Fibroblast of skin of abdomen (primary cell): ENCODE measurements at places on chromosomes 6 and 20.

DNA sequence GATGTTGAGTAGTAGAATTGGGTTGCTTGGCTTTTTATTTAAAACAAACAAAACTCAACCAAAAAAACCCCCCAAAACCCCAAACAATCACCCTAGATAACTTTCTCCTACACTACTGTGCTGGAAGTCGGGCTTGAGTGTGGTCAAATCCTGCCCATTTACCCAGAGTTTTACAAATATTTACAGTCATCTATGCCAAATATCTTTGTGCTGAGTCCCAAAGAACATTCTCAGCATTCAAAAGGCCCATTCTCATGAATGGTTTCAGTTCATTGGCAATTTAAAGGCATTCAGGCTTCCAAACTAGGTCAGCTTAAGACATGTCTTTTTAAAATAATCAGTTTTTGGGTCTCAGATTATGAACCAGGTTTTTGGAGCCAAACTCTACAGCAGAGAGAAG, 1.8 kb downstream of the RNF144B start:
- DNase-seq: peak; percentile 71

DNA sequence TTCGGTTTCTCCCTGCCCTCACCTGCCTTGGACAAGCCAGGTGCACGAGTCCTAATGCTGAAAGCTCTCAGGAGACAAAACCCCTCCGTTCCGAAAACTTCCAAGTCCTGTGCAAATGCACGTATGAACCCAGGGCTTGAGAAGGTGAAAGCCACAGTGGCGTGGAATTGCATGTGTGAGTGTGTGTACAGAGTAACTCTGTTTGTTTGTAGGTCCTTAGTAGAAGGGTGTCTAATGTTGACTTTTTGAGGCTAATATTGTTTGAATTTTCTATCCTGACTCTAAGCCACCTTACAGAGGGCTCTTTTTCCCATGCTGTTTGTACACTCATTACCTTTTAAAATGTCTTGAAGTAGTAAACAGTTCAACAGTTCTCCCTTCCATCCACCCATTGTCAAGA, 129.1 kb downstream of the FOXA2 start:
- no peak for DNase-seq

DNA sequence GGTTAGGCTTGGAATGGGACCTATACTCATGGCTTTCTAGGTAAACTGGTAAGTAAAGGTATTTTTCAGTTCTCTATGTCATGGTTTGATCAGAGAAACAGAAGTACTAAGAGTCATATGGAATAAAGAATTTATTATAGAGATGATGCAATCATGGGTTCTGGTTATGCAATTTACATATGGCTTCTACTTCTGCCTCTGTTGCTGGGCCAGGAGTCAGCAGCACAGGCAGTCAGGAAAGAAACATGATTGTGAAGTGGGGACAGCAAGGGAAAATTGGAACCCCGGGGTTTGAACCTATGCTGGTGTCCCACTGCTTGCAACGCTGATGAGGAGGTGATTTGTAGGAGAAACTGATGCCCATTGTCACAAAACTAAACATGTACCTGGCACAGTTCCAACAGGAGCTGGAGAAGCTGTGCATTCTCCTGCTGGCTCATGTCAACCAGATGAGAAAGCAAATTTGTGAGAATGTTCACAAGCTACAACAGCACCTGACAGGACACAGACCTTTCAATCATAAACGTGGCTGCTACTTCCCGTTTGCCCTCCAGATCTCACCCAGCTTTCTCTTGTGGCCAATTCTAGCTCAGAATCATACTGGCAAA, 887.1 kb downstream of the TFAP2A start:
- DNase-seq: no peak

GRCh38 chr20:3093861-3094361, 9.4 kb upstream of the AVP start:
- DNase-seq: no peak

DNA sequence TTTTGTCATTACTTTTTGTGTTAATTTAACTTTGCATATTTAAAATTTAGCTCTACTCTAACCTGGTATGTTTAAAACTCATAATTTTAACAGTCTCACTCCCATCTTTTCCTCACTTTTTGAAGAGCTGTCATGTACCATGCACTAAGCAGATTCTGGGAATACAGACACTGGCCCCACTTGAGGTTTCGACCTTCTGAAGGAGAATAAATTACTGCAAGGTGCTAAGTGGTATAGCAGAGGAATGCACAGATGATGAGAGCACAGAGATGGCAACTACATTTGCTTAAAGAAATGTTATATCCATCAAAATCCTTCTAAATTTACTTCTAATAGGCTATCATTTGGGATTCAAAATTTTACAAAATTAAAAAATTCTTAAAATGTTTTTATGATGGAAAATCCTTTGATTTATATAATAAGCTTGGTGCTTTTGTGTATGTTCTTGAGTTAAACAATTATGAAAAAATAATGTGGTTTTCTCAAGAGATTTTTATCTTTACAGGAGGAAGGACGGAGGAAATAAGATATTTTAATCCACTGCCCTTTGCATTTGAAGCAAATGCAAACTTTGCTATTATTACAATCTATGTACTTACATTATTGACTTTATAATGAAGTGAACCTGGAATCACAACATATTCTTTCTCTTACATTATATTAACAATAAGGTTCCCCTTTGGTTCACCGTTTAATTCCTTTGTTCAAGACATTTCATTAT, 79.3 kb downstream of the AHI1 start:
- no peak for DNase-seq

DNA sequence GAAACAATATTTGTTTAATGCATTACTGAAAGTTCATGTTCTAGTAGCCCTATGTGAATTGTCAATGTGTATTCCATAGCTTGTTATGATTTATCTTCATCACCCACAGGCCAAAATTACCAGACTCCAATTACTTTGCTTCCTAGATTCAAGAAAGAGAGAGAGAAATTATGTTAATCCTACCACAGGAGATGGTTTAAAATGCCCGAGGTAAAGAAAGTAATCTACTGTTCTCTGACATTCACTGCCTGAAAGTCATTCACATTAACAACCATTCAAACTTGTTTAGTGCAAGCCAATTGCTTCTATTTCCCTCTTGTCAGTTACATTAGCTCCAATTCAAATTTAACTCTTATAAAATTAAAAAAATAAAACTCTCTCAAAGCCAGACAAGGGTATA, 260.4 kb upstream of the THEMIS start:
- no peak for DNase-seq

- DNase-seq: no peak
Observed at GRCh38 chr20:17637985-17638640, 43.9 kb downstream of the RRBP1 start.

DNA sequence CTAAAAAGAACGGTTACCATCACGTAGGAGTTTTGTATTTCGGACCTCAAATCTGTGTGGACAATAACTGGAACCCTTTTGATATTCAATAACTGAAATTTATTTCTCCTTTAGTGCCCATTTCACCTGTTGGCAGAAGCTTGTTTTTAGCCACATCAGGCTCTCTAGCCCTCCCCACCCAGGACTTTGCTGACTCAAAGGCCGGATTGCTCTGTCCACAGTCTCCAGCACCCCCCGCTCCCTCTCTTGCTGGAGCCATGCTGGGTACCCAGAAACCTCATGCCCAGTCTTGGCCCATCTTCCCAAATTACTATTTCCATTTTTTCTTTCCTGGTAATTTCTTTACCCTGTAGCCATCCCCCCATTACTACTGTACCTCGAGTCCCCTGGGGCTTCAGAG, 55.8 kb upstream of the DUSP22 start:
- no peak for DNase-seq

- DNase-seq: no peak
Observed at GRCh38 chr6:13846841-13847240, 32.5 kb upstream of the MCUR1 start.

GRCh38 chr20:51255417-51255816, 232.5 kb upstream of the KCNG1 start:
- no peak for DNase-seq

GRCh38 chr6:53358440-53359094, 9.8 kb upstream of the ELOVL5 start:
- no peak for DNase-seq

GRCh38 chr20:58976061-58976730, 4.9 kb upstream of the NELFCD start:
- DNase-seq: no peak

DNA sequence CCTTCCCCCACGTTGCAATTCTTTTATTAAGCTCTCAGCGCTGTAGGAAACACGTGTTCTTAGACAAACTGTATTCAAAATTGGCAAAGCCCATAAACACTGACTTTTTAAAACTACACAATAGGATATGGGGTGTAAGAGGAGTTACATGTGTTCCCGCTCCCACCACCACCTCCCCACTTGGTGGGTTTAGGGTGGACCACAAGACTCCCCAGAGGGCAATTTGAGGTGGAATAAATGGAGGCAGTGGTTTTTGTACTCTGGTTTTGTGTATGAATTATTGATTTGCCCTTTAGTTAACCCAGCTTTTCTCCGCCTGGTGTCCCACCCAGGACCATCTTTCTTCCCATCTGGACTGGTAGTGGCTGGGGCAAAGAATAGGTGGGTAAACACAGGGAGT, 3.7 kb downstream of the UQCC2 start:
- DNase-seq: peak; percentile 12

DNA sequence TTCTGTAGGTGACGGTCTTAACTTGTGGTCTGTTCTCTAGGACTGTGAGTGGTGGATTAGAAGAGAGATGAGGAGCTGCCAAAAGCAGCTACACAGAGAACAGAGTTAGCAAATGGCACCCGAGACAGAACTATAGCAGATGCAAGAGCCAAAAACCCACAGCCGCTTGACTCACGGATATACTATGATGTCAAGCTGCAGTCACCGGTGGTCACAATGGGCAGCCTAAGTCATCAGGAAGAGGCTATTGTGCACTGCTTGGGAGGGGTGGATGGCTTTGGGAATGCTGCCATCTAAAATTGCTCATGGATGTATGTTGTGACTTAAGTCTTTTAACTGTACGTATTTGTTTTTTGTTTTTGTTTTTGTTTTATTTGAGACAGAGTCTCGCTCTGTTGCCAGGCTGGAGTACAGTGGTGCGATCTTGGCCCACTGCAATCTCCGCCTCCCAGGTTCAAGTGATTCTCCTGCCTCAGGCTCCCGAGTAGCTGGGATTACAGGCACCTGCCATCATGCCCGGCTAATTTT, at the start of gene GTSF1L:
Gene GTSF1L (minus strand): TSS at position 192 of the 528 bp plus-strand sequence. CDS start 308 bp downstream, outside the sequence.
- peak; percentile 67 for DNase-seq

DNA sequence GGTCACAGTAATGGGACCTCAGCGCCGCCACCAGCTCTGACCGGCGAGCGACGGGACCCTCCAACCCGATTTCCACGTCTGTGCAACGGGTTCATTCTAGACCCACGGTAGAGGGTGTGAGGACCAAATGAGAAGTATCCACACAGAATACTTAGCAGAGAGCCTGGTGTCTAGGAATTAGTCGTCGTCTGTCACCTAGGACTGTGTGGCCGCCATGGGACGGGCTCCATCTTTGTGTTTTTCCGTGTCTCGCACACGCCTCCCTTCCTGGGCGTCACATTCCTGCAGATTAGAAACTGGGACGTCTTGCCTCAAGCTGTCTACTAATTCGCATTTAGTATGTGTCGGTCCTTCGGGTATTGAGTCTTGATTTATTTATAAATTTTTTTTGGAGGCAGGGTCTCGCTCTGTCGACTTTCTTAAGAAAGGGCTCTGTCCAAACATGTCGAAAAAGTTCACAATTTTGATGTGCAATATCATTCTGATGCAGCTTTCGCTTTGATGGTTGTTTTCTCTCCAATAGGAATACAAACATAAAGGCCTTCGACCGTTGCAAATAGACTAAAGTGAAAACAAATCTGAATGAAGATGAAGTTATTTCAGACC, 563 bp downstream of the MGME1 start:
- peak; percentile 34 for DNase-seq

GRCh38 chr6:122962000-122962624, 33.9 kb upstream of the CLVS2 start:
- no peak for DNase-seq

DNA sequence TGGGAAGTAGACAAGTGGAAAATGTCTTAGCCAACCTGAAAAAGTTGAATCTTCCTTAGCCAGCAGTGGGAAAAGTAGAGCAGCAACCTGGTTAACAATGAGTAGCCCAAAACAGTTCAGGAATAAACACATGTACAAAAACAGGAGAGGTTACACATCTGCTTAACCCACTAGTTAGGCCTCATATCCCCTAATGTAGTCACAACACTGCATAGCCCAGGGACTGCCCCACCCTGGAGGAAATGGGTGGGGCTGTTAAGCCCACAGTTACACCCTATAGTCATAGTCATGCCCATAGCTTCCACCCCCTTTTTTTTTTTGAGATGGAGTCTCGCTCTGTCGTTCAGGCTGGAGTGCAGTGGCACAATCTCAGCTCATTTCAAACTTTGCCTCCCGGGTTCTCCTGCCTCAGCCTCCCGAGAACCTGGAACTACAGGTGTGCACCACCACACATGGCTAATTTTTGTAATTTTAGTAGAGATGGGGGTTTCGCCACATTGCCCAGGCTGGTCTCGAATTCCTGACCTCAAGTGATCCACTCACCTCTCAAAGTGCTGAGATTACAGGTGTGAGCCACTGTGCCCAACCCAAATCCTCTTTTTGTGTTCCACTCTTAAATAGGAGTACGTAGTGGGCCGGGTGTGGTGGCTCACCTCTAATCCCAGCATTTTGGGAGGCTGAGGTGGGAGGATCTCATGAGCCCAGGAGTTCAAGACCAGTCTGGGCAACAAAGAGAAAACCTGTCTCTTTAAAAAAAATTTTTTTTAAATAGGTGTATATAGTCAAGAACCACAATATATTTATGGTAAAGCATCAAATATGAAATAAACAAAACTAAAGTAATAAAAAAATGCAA, 24.5 kb downstream of the ILRUN start:
- DNase-seq: peak; percentile 49

GRCh38 chr20:48226642-48227041, 441.4 kb upstream of the SULF2 start:
- no peak for DNase-seq

DNA sequence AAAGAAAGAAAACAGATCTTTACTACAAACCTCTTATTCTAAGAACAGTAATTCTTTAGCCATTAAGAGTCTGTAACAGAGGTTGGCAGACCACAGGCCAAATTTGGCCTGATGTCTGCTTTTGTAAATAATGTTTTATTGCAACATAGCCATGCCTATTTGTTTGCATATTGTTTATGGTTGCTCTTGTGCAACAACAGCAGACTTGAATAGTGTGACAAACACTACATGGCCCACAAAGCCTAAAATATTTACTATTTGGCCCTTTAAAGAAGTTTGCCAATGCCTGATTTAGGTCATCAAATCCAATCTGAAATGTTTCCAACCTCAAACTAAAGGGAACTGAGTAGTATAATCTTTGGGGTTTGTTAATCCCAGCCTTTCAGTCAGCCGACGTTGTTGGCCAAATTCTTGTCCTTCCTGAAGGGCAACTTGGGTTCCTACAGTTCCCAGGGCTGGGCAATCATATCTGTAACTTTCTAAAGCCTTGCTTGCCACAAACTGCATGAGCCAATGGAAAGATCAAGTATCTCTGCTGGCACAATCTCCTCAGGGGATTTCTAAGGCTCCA, 33.9 kb upstream of the TBC1D20 start:
- no peak for DNase-seq

- peak; percentile 44 for DNase-seq
Observed at GRCh38 chr6:82251942-82252341, 4.4 kb upstream of the IBTK start.

DNA sequence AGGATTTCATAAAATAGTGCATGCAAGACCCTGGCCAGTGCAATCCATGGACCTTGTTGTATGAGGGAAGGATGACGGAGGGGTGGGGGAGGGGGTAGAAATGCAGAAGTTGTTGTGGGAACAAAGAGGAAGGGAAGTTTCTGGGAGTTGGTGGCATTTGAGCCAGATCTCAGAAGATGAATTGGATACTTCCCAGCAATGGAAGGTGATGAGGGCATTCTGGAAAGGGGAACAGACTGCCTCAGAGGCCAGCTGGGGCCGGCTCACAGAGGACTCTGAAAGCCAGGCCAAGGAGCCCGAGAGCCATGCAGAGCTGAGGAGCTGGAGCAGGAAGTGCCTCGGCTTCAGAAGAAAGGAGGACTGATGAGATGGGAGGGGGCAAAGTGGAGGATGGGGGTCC, 2.7 kb downstream of the TMEM74B start:
- DNase-seq: no peak
